ENCODE measurements at places on chromosomes 6 and 20. TPM values are rescaled to one million over a fixed set of nuclear protein-coding genes. Genes with fewer than 3 reads are reported as not detected.

DNA sequence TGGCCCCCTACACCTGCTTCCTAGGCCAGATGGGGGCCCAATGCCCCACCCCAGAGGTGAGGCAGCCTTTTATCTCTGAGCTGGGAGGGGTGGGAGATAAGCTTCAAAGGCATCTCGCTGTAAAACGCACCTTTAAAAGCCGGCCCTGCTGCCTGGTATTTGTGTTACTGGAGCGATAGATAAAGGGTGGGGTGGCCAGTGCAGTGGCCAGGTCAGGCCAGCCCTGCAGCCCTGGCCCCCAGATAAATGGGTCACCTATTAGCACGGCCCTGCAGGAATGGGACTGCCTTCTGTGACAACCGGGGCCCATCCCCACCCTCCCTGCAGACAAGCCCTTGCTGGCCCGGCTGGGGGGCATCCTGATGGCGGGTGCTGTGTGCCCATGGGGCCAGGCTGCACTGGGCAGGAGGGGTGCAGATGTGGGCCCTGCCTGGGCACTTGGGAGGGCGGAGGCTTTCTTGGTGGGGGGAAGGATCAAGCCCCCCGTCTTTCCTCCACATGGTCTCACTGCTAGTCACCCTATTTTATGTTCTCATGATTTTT lies 3.0 kb upstream of the RBBP8NL start:
- DNase-seq = no peak

- no peak for DNase-seq
Measured at GRCh38 chr20:3032624-3033023, 10.8 kb upstream of the GNRH2 start.

DNA sequence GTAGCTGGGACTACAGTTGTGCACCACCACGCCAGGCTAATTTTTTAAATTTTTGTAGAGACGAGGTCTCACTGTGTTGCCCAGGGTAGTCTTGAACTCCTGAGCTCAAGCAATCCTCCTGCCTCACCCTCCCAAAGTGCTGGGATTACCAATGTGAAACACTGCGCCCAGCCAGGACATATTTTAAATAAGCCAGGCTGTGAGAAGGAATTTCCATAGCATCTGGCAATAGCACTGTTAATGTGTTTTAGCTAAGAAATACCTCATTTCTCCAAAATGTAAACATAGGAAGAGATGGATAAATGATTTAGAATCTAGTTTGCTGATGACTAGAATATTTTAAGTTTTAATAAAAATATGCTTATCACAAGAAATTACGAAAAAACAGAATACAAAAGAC lies 27.0 kb upstream of the SLA2 start:
- no peak for DNase-seq

GRCh38 chr6:122799916-122800686 lies 11.0 kb downstream of the SMPDL3A start:
- no peak for DNase-seq

DNA sequence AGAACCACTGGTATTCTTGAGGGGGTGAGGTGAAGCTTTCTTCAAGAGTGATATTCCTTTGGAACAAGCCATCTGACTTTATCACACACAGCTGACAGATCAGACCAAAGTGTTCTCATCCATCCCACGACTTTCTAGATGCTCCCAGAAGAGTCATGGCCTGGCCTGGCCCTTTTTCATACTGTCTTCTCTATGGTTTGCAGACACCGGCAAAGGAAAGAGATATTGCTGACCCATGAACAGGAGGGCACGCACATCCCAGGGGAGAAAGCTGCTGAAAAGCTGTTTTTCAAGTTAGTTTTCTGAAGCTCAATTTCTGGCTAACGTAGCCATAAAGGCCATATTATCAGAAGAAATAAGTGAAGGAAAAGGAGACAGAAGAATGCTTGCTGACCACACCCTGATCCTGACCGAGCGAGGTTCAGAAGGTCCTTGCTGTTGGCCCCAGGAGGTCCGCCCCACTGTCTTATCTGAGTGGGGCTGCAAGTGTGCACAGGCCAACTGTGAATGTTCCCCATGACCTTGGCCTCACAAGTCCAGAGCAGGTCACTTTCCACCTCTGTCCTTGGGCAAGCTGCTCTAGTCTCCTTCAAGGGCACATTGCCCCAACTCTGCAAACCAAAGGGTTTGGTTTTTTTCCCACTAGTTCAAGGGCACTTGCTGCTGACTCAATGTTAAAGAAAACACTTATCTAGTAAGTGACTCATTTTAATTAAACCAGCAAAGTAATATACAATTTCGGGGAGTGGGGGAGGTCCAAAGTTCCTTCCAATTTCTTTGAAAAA lies 2.0 kb downstream of the ACSS1 start:
- no peak for DNase-seq

GRCh38 chr6:46080111-46080510 lies 49.7 kb upstream of the ENPP4 start:
- no peak for DNase-seq

- DNase-seq = no peak
Measured at GRCh38 chr6:12569646-12570045, 146.9 kb upstream of the PHACTR1 start.

GRCh38 chr20:24959591-24960301 lies 10.7 kb downstream of the CST7 start:
- peak; percentile 63 for DNase-seq

GRCh38 chr6:149488815-149489214 lies 4.0 kb upstream of the ZC3H12D start:
- no peak for DNase-seq

- DNase-seq = no peak
Measured at GRCh38 chr6:47254906-47255305, 54.8 kb downstream of the TNFRSF21 start.

DNA sequence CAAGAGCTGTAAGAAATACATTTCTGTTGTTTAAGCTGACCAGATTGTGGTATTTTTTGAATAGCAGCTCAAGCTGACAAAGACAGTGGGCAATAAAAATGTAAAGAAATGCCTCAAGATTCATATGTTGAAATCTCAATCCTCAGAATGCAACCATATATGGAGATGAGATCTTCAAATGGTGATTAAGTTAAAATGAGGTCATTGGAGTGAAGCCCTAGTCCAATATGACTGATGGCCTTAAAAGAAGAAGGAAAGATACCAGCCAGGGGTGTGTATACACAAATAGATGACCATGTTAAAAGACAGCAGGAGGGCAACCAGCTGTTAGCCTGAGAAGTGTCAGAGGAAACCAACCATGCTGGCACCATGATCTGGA lies 7.1 kb upstream of the DDO start:
- DNase-seq = no peak

Gene ZFP57
- not detected for total RNA-seq

Gene FKBP5
- 108 TPM for total RNA-seq

Gene MUC22
- not detected for total RNA-seq

Gene MACROD2
- 2.5 TPM for total RNA-seq

GRCh38 chr6:110482774-110483400 lies 6.5 kb upstream of the SLC22A16 start:
- DNase-seq = no peak

- no peak for DNase-seq
Measured at GRCh38 chr6:6512711-6513110, 75.8 kb upstream of the LY86 start.

- DNase-seq = no peak
Measured at GRCh38 chr6:168368936-168369335, 49.4 kb upstream of the DACT2 start.

DNA sequence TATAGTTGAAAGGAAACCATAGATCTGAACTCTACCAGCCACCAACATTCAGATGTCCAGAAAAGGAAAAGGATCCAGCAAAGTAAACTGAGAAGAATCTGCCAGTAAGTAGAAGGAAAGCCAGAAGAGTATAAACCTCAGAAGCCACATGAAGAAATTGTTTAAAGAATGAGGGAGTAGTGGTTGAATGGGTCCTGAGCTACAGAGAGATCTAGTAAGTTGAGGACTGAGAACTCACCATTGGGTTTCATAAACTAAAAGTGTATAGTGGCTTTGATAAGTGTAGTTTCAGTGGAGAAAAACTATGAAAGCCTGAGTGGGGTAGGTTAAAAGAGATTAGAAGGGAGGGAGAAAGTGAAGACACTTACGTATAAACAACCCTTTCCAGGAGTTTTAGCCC lies 32.0 kb upstream of the SUMO4 start:
- DNase-seq = no peak

All from osteocyte (in vitro differentiated cells).